ENCODE measurements at places on chromosomes 2 and 18.

- no peak for DNase-seq
These were observed 530.8 kb upstream of the ZNF804A start for GRCh38 chr2:184067502-184067901.

DNA sequence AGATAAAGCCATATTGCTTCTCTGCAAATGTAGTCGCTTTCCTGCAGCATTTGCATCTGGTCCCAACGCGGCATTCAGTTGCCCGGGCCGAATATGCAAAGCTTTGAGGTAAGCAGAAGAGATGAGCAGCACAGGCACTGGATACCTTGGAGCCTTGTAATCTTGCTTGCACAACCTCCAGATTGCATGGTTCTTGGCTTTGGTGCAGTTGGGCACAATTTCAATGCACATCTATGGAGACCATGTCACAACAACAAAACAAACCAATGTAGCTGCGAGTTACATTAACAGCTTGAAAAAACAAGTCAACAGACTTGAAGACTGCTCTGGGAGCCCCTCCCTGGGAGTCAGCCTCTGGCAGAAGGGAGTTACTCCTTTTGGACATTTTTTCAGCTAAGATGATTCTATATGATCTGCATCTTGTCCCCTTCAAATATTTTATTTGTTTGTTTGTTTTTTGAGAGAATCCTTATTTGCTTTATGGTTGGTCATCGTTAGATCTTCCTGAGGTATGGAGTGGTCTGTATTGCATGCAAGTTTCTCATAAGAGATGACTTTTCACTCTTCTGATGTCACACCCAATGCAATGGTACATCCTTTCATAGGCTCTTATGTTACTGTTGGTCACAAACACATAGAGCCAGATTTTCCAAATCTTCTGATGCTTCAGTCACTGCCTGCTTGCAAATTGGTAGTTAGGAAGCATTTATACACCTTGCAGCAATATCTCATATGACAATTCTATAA, 113.5 kb downstream of the EFEMP1 start:
- no peak for DNase-seq

DNA sequence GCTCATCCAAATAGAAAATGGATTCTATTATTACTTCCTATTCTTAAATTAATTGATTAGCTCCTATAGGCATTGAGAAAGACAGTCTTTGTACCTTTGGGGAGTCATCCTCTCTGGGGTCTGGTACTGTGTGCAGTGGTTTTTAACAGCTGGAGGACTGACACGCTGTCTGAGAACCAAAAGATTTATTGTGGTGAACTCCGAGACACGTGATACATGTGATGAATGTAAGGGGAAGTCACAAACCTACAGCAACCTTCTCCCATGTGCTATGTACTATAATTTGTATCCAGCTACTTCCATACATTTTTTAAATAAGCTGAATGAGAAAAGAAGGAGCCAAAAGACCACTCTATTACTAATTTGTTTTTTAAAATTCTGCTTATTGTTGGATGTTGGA, 133.7 kb downstream of the GALNT3 start:
- no peak for DNase-seq

DNA sequence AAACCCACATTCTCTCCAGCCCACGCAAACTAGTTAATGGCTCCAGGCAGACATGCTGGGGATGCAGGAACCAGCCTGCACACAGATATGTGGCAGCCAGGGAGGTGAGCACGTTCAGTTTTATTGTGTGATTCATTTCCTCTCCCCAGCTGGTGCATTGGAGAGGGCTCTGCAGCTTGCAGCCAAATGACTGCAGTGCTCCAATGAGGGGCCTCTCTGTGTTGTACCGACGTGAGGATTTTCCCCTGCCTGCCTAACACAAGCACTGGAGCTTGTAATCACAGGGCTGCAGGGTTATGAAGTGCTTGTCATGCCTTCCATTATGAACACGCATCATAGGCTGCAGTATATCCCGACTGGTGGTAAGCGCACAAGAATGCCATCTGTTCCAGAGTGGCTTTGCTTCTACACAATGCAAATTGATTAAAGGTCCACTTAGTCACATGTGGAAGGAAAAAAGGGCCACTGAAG, 92.3 kb upstream of the THUMPD2 start:
- DNase-seq = no peak

DNA sequence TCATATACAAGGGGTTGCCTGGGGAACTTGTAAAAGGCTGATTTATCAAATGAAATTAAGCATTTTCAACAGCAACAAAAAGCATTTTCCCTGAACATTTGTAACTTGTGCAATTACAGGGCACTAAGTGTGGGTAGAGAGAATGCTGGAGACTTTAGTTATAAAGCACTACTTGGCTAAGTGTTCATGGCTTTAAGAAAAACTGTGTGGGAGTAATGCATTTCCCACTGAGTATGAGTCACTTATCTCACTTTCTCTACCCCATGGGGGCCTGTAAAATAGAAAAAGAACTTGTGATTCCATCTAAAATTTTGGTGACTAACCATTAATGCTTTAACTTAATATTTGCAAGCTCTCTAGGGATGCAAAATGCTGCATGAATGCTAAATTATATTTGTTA, 193.4 kb downstream of the CCDC102B start:
- no peak for DNase-seq

DNA sequence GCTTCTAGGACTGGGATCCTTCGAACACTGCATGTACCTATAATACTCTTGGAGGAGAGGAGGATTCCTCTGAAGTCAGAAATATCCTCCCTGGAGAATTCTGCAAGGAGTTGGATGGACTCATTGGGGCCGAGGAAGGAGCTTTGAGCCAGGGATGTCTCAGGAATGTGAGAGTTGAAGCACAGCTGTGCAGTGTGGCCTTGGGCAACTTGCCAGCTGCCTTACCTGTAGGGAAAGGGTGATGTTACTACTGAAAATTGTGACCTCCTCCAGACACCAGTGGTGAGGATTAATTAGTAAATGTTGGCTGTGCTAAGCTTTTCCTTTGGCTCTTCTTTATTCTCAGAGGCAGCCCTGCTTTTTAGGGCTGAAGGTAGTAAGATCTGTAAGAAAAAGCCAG, 41.4 kb downstream of the FMNL2 start:
- DNase-seq = no peak

DNA sequence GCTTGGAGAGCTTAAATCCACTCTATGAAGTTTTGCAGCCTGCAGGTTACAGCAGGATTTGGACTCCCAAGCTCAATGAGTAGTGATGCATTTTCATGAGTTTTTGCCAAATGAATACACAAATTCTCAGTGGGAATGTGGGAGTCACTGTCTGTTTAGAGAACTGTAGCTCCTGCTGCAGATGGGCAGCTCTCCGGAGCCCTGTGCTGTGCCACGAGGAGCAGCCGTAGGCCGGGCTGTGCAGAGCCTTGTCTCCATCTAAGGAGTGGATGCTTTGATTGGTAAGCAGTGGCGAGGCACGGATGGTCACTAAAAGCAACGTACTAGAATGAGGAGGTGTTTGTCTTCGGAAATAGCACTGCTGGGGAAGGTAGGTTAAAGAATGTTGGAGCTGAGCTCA, 96.0 kb upstream of the NFATC1 start:
- no peak for DNase-seq

- DNase-seq = no peak
These were observed 99.7 kb downstream of the ICA1L start for GRCh38 chr2:202771741-202772460.

DNA sequence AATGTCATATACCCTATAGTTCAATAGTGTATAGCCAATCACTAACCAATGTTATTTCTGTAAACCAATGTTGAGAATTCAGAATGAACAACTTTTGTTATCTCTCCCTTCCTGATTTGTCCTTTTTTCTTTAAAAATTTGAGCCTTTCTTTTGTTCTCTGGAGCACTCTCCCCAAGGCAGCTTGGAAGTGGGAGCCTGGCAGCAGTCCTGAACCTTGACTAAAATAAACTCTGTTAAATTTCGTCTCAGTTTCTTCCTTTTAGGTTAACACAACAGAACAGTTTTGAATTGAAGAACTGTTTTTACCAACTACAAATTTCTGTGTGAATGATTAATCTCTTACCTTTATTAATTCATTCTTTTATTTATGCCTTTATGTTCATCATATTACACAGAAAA, 35.9 kb downstream of the CD302 start:
- no peak for DNase-seq

DNA sequence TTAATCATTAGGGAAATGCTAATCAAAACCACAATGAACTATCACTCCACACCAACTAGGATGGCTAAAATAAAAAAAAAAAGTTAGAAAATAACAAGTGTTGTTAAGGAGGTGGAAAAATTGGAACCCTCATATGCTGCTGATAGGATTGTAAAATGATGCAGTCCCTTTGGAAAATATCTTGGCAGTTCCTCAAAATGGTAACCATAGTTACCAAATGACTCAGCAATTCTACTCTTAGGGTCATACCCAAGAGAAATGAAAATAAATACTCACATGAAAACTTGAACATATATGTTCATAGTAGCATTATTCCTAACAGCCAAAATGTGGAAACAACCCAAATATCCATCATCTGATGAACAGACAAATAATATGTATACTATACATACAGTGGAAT, 15.7 kb upstream of the ACVR2A start:
- no peak for DNase-seq

DNA sequence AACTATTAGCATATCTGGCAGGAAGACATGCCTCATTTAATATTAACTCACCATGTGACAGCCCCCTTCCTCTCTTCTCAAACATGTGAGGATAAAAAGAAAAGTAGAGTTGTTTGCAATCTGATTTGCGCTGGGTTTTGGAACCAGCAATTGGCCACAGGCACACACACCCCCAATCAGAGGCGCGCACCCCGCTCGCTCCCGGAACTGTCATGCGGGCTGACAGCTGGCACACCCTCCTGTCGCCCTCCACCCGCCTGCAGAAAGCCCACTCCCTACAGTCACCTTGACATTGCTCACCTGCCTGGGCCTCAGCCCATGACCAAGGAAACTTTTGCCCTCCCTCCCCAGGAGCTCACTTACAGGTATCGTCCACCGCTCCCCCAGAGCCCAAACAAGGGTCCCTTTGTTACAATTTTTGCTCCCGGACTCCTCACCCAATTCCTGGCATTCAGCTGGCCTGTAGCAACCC, 1.1 kb downstream of the COBLL1 start:
- peak; percentile 79 for DNase-seq

GRCh38 chr2:67904566-67904965, 158.2 kb downstream of the C1D start:
- DNase-seq = no peak

DNA sequence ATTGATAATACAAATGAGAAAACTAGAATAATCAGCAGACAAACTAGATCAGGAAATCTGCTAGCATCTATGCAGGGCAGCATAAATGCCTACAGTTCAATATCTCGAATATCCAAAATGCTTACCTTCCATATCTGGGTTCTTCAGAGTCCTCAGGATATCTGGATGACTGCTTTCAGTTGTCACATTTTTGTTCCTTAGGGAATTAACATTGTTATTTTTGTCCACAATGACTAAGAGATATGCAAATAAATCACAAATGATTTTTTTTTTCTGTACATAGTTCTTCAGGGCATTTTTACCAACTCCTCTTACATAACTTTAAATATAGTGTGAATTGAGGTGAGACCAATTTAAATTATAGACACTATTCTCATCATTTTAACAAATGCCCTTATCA, 80.9 kb downstream of the AQP4 start:
- DNase-seq = no peak

DNA sequence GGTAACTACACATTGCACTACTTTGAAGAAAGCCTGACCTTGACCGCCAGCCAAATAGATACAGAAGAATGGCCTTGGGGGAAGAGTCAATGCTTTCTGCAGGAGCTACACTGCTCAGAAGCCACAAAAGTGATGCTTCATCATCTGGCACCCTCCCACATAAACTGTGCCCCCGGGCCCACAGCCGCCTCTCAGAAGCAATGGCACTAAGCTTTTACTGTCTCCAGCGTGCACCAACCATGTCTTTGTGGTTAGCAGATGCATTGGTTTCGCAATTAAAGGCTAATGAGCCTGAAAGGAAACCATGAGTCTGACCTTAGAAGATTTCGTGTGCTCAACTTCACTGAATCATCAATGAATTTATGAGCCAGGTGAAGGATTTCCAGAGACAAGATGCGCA, 209.4 kb upstream of the TRIB2 start:
- no peak for DNase-seq

DNA sequence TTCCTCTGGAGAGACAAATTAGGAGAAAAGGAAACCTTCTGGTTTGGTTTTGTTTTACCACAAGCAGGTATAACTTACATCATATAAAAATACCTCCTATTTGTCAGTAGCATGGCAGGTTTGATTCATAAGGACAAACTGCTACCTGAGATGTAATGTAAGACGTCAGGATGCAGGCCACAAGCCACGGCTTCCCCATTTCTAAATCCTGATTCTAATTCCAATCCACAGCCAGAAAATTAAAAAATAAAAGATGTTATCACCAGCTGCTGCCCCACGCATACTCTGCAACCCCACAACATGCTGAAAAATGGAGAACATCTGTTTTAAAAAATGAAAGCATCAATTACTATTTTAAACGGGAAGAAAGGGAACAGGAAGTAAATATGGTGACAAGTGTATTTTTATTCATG, 197.6 kb downstream of the BCL11A start:
- no peak for DNase-seq

GRCh38 chr18:69328086-69328485, 72.6 kb upstream of the DOK6 start:
- DNase-seq = no peak

DNA sequence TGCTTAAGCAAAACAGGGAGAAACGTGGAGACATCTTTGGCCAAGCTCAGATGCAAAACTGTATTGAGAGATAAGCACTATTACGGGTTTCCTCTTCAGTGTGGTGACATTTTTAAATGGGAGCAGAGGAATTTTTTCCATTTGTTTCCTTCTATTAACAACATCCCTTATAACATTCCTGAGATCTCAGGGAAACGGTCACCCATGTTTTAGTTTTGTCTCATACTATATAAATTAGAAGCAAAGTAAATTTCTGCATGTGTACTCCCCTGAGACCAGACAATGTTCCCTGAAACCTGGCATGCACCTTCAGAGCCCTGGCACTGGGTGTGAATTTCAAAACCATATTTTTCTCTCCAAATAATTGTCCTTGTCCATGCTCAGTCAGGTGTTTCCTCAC, 57.6 kb upstream of the RNF152 start:
- no peak for DNase-seq

DNA sequence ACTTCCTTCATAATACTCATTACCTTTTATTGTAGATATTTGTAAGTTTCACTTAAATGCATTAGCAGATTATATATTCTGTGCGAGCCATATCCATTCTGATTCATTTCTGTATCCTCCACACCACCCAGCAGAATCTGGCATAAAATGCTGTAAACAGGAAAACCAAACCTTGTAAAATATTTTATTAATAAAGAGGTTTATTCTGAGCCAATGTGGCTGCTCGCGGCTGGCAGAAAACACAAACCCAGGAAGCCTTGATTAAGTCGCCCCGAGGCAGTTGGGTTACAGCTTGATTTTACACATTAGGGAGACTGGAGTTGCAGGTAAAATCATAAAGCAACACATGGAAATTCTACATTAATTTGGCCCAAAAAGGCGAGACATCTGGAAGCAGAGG, 40.5 kb downstream of the GNAL start:
- DNase-seq = no peak

- DNase-seq = no peak
These were observed 34.9 kb upstream of the CTDP1 start for GRCh38 chr18:79644666-79645057.

GRCh38 chr2:130966775-130967490, 126.3 kb downstream of the FAM168B start:
- no peak for DNase-seq
